Lung (tissue), 17 donors: ENCODE measurements at places on chromosomes 6 and 20.

DNA sequence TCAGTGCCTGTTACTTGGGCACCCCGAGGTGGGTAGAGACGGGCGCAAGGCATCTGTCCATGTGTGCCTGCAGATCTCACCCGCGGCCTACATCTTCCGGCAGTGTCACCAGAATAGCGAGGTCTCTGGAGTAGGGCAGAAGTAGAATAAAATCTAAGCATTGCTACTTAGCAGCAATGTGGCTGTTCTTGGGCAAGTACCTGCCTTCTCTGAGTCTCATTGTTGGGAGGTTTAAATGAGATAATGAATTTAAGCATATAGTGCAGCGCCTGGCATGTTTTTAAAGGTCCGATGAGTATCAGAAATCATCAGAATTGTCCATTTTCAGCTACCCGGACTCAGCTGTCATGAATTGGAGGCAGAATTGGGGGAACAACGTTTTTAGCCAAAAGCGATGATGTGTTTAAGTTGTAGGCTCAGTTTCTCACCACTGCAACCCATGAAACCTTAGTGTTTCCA is 800 bp downstream of the ABCC10 start:
- no peak for DNase-seq

DNA sequence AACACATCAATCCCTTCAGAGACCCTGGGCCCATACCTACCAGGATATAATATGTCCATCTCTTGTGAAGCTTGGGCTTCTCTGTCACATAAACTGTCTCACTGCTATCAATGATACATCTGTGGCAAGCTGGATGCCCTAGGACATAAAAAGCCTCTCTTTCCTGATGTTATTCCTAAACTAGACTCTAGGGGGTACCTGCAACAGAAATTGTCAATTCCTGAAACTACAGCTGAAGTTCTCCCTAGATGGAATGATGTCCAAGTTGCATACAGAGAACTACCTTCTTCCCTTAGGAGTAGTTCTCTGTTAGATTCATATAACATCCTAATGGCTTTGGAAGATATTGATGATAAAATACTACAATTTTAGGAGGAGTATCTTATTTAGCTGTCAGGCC is 35.8 kb downstream of the TBX18 start:
- DNase-seq = peak; percentile 1

GRCh38 chr20:44198872-44199271 is 11.7 kb downstream of the OSER1 start:
- DNase-seq = no peak

- DNase-seq = peak; percentile 57
Observed at GRCh38 chr6:170509723-170510018, 43.4 kb downstream of the PSMB1 start.

- DNase-seq = no peak
Observed at GRCh38 chr6:110446405-110446804, 30.0 kb downstream of the SLC22A16 start.

DNA sequence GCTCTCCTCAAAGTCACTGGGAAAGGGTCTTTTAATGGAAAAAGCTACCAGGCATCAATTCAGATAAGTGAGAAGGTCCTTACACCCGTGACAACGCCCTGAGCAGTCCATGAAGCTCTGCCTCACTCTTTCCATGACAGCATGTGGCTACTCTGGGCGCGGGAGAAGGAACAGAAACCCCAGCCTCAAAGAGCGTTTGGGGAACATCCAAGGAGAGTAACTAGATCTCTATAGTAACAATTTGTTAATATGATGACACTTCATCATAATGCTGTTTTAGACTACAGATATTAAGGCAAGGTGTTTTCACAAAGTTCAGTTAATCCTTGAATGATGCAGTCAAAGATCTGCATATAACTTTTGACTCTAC is 55.2 kb downstream of the KIF6 start:
- DNase-seq = no peak

GRCh38 chr6:53411451-53411850 is 62.7 kb upstream of the ELOVL5 start:
- DNase-seq = no peak

GRCh38 chr6:54800050-54800600 is 46.4 kb upstream of the FAM83B start:
- no peak for DNase-seq

DNA sequence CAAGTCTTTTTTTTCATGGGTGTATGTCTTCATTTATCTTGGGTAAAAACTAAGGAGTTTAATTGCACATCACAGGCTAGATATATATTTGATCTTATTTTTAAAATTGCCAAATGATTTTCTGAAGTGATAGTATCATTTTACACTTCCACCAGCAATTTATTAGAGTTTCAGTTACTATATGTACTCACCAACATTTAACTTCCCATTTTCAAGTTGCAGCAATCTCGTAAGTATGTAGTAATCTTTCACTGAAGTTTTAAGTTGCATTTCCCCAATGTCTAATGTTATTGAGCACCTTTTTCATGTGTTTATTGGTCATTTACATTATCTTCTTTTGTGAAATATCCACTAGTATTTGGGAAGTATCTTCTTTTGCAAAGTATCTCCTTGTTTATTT is 277.4 kb upstream of the CNR1 start:
- no peak for DNase-seq

DNA sequence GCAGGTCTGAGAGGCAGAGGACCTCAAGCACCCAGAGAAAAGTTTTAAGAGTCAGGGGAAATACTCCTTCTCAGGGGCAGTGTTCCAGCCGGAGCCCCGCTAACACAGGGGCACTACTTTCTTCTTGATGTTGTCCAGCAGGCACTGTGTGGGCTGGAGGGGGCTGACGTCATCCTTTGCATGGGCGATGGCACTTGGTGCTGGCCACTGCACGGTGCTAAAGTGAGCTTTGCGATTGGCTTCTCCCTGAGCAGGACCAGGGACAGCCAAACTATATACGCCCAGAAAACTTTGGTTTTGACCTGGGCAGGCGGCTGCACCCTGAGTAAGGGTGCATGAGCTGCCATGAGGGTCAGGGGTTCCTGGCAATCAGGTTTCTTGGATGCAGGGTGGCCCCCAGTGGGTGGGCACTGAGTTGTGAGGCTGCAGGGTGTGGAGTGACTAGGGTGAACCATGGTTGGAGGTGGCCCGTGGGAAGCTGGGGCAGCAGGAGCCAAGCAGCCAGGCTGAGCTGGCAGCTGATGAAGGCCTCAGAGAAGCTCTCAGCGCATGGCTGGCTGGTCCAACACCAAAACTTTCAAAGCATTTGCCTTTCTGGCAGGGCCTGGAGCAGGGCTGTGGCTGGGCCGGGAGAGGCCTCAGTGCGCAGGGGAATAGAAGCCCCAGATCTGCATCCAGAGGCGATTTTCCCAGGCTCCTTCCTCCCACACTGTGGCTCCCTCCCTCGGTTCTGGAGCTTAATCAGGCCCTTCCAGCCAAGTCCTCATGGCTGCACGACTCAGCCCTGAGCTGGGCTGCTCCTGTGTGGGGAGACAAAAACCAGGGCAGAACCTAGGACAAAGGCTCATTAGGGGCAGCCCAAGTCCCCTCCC is 18.3 kb downstream of the MRPS18A start:
- DNase-seq = peak; percentile 28

DNA sequence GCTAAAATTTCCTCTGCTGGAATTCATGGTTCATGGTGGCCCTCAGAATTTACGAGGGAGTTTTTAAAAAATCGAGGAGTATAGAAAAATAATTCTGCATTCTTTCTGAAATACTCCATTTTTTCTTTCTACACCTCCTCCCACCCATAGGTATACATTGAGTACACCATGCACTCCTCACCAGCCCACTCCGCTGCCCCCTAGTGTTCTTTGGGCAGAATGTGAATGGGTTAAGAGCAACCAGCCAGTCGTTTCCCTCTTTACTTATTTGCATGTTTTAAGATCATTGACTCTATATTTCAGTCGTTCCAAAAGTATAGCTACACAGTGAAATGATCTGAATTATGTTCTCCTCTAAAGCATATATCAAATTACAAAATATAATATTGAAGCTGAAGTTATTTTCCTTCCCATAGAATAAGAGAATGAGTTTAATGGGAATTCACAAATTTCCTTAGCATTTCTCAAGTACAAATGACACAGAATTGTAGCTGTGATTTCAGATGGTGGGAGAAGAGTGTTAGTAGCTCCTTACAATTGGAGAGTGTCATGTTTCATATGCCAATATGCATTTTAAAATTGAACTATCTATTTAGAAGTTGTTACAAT is 977.7 kb upstream of the SLC35B3 start:
- DNase-seq = no peak

DNA sequence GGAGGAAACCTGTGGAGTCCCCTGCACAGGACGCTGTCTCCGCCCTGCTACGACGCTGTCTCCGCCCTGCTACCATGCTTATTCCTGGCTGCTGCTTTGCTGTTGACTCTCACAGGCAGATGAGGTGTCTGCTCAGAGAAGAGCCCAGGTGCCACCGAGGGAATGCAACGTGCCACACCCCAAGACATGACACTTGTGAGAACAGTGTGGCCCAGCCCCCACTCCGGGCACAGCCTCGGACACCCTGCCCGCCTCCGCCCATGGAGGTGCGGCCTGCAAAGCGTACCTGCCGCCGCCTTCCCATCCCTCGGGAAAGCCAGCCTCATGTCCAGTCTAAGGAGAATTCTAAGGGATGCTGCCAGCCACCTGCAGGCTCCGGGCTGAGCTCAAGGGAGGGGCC is 15.6 kb upstream of the MRGBP start:
- DNase-seq = no peak

GRCh38 chr6:43078691-43079090 is 2.6 kb downstream of the PTK7 start:
- DNase-seq = peak; percentile 31

- no peak for DNase-seq
Observed at GRCh38 chr6:108250240-108250866, 10.5 kb downstream of the SNX3 start.

DNA sequence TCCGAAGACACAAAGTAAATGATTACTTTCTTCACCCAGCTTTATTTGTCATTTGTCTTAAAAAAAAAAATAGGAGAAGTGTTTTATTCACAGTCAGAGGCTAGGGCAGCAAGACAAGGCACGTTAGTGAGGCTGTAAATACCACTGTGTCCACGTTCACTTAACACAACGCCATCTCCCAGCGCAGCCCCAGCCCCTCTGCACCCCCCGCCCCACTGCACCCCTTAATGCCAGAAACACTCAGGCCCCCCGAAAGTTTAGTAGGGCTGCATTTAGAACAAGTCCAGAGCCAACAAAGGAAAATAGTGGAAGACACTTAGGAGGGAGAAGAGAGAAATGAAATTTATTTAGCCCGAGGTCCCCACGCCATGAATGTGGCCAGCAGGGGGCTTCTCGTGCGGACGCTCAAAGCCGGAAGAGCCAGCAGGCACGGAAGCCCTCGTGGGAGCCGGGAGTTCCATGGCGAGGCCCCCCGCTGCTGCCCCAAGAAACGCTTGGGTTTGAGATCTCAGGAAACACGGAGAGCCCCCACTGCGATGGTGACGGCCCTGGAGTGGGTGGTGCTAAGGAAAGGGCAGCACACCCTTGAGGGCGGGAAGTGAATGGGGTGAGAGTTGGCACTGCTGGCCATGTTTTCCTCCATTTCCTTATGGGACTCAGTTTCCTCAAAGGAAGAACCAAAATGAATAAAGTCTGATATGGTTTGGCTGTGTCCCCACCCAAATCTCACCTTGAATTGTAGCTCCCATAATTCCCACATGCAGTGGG is 50.2 kb downstream of the IYD start:
- peak; percentile 87 for DNase-seq

GRCh38 chr20:11755071-11755841 is 162.4 kb upstream of the BTBD3 start:
- no peak for DNase-seq
